ENCODE measurements at places on chromosomes 6 and 20.

- peak; percentile 63 for DNase-seq
These were observed 36.7 kb downstream of the MAN1A1 start for GRCh38 chr6:119312875-119313338.

GRCh38 chr6:15509335-15509933, 153.4 kb downstream of the DTNBP1 start:
- DNase-seq: no peak

DNA sequence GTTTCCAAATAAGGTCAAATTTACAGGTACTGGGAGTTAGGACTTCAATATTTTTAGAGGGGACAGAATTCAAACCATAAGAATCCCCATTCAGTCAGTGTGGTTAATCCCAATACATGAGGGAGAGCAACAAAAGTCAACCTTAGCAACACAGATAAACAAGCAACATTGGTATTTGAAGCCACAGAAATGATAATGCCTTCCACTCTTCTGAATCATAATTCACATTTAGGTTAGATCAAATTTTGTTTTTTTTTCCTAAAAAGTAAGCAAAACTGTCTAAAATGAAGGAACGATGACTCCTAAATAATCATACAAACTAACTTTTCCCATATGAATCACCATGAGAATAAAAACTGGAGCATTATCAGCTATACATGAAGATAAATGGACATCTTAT, 246.0 kb upstream of the TENT5A start:
- no peak for DNase-seq

DNA sequence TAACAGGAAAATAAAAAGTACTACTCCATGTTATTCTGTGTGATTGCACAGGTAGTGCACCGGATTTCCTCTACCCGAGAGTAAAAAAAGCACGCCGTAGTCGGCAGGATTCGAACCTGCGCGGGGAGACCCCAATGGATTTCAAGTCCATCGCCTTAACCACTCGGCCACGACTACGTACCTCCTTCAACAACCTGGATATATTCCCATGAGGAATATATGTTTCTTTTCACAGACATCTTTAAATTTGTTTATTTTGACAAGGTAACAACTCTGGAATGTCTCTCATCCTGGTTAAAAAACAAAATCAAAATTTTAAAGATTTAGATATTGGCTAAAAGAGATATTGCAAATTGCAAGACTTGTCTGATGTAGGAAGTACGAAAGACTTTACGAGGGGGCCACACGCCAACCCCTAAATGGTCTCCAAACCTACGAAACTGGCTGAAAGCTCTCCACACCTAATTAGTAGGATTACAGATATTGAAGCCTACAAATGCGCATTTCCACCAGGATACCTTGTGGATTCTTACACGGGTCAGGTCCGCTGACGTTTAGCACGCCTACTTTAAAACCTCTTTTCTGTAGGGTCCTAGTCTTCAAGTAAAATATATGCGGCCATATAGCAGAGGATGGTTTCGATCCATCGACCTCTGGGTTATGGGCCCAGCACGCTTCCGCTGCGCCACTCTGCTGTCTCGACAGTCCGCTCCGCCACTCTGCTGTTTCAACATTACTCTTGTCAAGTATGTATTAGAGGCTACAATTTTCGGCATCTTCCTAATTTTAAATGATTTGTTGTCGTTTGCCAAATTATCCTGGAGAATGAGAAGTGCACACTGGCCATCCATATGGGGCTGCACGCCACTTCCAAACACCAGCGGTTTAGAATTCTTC, 52.2 kb upstream of the BTN3A2 start:
- DNase-seq: peak; percentile 94

GRCh38 chr6:157055863-157056262, 267.5 kb downstream of the TMEM242 start:
- no peak for DNase-seq

GRCh38 chr6:161279677-161280415, 6.0 kb upstream of the AGPAT4 start:
- DNase-seq: no peak

- no peak for DNase-seq
These were observed 82.5 kb downstream of the DTNBP1 start for GRCh38 chr6:15580326-15580725.

- peak; percentile 91 for DNase-seq
These were observed 37.9 kb downstream of the MAN1A1 start for GRCh38 chr6:119311514-119312142.

DNA sequence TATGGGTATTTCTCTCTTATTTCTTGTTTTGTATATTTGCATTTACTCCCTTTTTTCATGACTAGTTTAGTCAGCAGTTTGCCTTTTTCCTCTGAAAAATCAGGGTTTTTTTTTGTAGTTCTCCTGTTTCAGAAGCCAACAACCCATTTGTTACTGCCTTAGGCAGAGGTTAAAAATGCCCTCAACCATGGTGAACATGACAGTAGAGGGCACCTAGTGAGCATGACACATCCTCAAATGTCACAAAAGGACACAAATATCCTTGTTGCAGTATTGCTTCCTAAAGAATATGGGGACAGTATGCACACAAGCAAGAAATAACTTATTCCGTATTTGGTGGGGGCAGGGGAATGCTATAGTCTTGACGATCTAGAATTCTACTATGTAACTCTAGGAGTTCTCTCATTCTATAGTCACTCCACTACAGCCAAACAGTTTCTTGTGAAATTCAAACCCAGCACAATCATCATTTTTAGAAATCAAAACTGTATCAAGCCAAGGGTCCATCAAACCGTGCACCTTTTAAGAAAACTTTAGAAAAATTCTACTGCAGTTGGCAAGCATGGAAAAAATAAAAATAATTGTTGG, 47.0 kb downstream of the GOPC start:
- DNase-seq: no peak

DNA sequence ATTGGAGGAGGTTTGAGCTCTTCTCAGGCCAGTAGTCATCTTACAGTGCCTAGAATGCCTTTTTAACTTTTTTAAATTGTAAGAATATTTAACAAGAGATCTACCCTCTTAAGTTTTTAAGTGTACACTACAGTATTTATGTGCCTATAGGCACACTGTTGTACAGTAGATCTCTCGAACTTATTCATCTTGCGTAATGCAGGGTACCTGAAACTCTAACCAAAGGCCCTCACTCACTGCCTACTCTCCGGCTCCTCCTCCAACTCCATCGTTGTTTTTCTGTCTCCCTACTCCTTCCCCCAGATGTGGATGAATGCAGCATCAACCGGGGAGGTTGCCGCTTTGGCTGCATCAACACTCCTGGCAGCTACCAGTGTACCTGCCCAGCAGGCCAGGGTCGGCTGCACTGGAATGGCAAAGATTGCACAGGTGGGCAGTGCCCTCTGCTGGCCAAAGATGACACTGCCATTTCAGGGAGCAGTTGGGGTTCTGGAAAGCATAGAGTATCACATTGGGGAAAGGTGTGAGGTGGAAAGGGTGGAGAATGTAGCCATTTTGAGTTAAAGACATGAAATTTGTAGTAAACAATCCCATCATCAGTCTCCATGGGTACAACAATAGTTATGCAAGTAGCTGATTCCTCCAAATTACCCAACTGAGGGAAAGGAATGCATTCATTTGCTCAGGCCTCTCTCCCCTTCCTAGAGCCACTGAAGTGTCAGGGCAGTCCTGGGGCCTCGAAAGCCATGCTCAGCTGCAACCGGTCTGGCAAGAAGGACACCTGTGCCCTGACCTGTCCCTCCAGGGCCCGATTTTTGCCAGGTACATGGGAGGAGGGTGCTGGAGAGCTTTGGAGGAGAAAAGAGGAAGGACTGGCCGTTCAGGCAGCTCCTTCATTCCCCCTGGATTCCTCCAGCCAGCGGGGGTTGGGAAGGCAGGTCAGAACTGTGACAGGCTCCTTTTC, 18.4 kb upstream of the ZNF76 start:
- DNase-seq: peak; percentile 79

GRCh38 chr20:49104365-49104648, 58.2 kb downstream of the CSE1L start:
- DNase-seq: no peak

DNA sequence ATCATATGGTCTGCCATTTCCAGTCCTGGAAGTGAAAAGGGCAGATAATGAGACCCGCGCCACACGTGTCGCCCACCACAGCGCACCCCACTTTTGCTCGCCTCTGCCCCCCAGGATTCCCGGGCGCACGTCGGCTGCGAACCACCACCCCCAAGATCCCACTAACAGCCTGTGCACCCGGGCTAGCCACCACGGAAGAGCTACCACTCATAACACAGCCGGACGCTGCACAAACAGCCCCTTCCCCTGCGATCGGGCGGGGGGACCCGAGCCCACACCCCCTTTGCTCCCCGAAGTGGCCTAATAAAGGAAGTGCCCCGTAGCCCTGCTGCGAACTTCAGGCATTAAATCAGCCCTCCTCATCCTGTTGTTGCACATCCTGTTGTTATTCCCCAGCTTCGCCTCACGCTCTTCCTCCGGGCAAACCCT, 506 bp downstream of the CITED2 start:
- no peak for DNase-seq

- DNase-seq: no peak
These were observed 84.0 kb downstream of the LAMA2 start for GRCh38 chr6:128966934-128967333.

DNA sequence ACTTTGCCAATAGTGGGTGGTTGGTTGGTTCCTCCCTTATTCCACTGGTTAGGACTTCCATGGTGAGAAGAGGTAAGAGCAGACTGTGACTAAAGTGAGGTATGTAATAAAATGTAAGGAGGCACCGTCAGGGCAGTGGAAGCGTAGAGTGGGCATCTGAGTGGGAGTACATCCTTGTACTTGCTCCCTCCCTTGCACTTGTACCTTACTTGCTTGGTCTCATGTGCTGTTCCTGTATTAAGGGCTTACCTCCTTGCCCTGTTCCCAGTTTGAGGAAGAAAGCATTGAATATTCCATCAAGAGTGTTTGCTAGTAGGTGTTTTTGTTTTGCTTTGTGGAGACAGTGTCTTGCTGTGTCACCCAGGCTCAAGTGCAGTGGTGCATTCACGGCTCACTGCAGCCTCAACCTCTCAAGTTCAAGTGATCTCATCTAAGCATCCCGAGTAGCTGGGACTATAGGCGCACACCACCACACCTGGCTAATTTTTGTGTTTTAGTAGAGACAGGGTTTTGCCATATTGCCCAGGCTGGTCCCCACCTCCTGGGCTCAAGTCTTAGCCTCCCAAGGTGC, 25.5 kb downstream of the AMD1 start:
- no peak for DNase-seq

GRCh38 chr6:55130806-55131324, 43.5 kb upstream of the HCRTR2 start:
- no peak for DNase-seq

- peak; percentile 75 for DNase-seq
These were observed 92.8 kb downstream of the CLIC5 start for GRCh38 chr6:45922728-45923351.

- DNase-seq: no peak
These were observed 261.5 kb downstream of the KIF16B start for GRCh38 chr20:16311756-16312155.

DNA sequence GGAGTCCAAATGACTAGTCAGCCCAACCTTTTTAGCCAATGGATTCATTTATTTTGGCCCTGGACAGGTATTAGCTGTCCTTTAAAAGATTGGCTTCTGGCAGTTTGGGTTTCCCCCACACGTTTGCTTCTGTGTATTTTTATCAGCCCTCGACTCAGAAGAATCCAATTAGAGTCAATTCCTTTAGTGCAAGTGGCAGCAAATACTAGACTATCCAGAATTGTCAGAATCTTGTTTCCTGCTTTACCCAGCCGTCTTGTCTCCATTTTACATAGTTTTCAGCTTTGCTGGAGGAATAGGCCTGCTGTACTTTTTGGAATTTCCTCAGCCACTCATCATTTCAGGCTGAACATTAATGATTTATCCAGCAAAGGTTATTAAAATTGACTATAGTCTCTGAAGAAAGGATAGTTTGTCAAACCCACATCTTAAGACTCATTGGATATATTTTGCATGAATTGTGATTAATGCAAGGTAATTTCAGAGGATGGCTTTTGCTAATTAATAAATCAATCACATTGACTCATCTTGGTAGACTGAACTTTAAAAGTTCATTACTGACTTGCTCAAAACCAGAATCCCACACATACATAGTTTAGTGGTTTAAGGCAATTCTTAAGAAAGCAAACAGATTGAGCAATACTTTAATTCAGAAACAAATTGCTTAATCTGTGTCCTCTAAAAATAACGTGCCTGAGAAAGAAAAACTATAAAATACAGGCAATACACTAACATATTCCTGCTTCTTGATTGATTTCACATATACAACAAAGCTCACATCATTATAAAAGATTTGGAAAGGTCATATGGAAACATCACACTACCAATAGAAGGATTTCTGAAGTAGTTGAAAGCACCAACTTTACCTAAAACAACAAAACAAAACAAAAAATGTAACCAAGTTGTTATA, 62.9 kb upstream of the ZNF217 start:
- DNase-seq: no peak

- no peak for DNase-seq
These were observed 795 bp downstream of the MMP24OS start for GRCh38 chr20:35277127-35277526.

- no peak for DNase-seq
These were observed 22.9 kb upstream of the RIPK1 start for GRCh38 chr6:3045369-3045768.

DNA sequence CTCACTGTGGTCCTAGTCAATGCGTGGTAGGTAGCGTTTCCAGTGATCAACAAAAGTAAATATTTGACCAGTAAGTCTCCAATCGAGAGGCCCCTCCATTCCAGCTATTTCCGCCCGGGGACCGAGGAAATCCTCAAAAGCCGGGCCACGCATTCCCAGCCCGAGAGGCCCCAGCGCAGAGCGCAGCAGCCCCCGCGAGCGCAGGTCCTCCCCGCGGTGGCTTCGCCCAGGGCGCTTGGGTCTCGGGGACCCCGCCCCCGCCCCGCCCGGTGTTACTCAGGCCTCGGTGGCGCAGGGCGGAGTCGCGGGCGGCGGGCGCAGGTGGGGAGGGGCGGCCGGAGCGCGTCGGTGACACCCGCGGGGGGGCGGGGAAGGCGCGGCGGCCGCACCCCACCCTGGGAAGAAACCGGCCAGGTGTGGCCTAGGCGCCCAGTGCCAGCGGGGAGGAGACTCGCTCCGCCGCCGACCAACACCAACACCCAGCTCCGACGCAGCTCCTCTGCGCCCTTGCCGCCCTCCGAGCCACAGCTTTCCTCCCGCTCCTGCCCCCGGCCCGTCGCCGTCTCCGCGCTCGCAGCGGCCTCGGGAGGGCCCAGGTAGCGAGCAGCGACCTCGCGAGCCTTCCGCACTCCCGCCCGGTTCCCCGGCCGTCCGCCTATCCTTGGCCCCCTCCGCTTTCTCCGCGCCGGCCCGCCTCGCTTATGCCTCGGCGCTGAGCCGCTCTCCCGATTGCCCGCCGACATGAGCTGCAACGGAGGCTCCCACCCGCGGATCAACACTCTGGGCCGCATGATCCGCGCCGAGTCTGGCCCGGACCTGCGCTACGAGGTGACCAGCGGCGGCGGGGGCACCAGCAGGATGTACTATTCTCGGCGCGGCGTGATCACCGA, at the start of gene DSP:
TSS of gene DSP (plus strand) at position 497 of the 890 bp plus-strand sequence. CDS start at position 742, 245 bp downstream.
- DNase-seq: peak; percentile 27

GRCh38 chr6:33827546-33828451, 24.0 kb upstream of the MLN start:
- DNase-seq: no peak

- no peak for DNase-seq
These were observed 43.6 kb downstream of the NHLRC1 start for GRCh38 chr6:18078866-18079265.

Measured in hematopoietic multipotent progenitor cell treated with erythropoietin and hydrocortisone succinate and interleukin-3 and kit ligand, for 6 days (in vitro differentiated cells).